NCI-H1930 (cell line): ENCODE measurements at places on chromosomes 3 and 15.

- DNase-seq: no peak
Measured at GRCh38 chr3:171257251-171258203, 202.7 kb downstream of the TNIK start.

DNA sequence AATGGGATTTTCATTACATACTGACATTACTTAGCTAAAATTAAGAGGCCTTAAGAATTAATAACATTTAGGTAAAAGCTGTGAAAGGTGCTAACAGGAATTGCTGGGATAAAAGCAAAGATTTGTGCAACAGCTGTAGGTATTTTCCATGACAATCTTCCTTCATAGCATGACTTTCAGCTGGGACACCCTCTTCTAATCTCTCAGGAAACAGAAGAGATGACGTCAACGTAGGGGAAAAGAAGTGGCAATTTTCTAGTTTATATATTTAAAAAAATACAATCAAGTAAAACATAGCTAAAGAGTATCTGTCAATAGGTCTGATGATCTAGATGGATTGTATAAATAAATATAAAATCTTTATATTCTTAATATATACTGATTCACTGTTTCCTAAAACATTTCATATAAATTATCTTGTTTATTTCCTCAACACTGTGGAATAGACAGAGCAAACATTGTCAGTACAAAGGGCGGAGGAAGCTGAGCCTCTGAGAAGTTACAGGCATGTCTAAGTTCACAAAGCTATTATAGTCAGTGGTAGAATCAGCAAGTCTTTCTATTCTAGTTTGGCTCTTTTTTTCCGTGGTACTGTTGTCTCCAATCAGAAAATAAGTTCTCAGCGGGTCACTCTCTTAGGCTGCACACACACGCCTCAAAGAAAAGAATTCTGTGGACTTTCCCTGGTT, 217.0 kb downstream of the P3H2 start:
- DNase-seq: no peak

- no peak for DNase-seq
Measured at GRCh38 chr3:54324103-54324502, 201.8 kb downstream of the CACNA2D3 start.

- DNase-seq: no peak
Measured at GRCh38 chr3:50135964-50136363, 19.2 kb upstream of the SEMA3F start.

DNA sequence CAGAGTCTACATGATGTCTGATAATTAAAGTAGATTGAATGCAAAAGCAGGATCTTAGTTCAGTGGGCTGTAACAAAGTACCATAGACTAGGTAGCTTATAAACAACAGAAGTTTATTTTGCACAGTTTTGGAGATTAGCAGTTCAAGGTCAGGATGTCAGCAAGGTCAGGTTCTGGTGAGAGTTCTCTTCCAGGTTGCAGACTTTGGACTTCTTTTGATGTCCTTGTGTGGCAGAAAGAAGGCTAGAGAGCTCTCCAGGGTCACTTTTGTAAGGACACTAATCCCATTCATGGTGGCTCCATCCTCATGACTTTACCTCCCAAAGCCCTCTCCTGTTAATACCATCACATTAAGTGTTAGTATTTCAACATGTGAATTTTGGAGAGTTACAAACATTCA, 12.1 kb downstream of the FYTTD1 start:
- no peak for DNase-seq

GRCh38 chr15:98143116-98143515, 182.6 kb downstream of the ARRDC4 start:
- DNase-seq: no peak

DNA sequence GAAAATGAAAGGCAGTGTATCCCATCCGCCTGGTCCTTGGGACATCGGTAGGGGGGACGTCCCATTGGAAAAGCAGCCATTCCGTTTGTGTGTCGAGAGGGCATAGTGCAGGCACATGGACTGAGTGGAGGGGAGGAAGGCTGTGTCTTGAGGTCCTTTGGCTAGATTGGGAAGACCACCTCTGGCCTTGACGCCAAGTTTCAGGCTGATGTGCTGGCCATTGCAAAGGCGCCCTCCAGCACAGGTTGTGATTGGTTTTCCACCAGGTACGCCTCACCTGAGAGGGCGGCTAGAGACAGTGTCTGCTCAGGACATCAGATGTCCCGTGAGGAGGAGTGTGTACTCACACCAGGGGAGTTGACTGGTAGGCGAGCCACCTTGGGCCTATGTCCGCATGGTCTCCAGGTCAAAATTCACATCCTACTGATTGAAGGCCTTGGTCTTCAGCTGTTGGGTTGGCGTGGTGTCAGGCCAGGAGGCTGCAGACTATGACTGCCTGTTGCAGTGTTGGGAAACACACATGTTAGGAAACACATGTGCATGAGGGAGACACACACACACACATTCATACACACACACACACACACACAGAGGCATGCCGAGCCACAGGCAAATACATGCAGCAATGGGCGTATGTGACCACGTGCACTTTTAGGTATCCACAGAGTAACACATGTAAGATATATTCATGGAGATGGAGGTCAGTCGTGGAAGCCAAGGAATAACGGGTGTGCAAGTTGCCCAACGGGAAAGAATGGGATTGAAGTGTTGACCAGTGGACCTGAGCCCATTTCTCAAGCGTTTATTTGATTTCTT, 98.4 kb downstream of the SNRPN start:
- no peak for DNase-seq

DNA sequence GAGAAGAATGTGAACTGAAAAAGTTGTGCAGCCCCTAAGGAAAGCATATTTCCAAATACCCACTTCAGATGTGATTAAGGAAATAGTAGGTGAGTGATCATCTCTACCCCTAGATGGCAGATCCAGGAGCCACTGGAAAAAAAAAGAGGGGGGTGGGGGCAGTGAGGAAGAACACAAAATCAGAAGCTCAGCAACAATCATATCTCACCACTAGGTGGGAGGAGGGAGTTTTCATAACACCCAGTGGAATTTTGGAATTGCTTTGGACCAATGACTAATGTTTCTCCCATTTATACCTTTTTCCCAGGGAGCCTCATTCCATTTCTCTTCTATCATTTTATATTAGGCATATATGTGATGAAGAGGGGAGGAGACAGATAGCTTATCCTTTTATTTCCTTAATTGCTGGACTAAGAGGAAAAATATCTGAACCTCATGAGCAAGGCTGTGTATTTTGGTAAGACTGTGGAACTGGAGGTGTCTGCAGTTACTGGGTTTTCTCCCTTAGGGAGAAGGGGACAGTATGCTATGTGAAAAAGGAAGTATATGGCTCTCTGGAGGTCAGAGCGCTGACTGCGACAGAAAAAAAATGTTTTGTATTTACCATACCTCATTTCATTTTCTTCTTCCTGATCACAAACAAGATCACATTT, 363.4 kb downstream of the GAP43 start:
- DNase-seq: no peak

- no peak for DNase-seq
Measured at GRCh38 chr3:46368569-46368968, 2.2 kb upstream of the CCR5 start.

DNA sequence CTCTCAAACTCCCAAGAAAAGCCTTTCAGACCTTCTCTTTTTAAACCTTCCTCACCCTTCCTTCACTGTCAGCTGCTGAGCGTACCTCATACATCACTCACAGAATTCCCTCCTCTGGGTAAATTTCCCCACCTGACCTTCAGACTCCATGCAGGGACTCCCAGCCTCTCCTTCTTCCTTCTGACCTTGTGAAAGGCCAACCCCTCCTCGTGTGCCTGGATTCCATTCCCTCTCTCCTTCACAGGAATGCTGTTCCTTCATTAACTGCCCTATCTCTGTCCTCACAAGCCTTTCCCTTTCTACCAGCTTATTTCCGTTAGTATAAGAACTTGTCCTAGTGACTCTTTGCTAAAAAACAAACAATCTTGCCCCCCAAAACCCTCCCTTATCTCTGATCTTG, 69.7 kb upstream of the MME start:
- no peak for DNase-seq

DNA sequence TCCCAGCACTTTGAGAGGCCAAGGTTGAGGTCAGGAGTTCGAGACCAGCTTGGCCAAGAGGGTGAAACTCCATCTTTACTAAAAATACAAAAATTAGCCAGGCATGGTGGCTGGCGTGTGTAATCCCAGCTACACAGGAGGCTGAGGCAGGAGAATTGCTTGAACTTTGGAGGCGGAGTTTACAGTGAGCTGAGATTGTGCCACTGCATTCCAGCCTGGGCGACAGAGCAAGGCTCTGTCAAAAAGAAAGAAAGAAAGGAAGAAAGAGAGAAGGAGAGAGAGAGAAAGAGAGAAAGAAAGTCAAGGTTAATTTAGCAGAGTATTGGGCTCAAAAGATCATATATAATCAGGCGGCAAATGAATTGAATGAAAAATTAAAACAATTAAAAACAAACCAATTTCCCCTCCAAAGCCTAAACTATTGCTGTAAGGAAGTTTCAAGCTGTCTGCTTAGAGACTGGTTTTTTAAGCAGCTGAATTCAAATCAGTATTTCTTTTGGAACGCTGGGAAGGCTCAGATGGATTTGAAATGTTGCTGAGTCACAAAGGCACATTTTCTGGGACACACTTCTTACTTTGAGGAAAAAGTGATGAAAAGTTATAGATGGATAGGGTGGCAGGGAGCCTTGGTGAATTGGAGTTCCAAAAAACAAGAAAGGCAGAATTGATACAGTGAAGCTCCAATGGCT, 81.3 kb upstream of the BHLHE40 start:
- DNase-seq: no peak
